ENCODE measurements at places on chromosomes 6 and 20.

GRCh38 chr20:10475225-10475624 is 40.1 kb downstream of the SLX4IP start:
- no peak for DNase-seq

DNA sequence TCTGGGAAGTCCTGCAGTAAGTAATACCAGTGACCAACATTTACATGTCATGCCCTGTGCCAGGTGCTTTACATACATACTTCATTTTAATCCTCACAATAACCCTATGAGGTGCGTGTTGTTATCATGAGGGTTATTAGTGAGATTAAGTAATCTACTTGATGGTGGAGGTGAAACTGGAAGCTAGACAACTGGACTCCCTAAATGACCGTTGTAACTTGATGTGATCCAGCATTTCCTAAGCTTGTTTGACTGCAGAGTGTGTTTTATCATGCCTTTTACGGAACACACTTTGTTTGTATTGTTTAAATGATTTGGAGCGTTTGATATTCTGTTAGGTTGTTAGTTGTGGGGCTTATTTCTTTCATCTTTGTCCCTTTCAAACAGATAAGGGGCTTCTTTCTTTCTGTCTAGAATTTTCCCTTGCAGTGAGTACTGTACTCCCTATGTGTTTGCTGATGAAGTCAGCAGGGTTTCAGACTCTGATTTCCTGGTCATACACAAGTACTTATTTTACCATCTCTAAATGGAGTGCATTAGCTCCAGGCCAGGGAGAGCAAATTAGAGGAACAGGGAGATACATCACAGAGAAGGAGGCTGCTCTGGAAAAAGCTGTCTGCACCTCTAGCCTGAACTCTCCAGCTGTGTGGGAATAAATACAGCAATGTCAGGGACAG is 29.7 kb downstream of the CHMP4B start:
- DNase-seq, result no peak

DNA sequence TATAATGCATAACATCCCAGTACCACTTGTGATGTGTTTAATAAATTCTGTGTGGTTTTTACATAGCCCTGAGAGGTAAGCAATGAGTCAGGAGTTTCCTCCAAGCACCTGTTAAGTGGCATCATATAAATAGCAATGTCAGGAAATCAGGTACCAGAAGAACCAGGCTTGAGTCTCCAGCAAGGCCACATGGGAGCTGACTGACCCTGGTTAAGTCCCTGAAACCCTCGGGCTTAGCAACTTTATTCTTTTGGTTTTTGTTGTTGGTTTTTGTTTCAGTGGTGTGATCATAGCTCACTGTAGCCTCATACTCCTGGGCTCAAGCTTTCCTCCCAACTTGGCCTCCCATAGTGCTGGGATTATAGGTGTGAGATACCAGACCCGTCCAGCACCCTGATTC is 70.0 kb downstream of the PTPRT start:
- DNase-seq, result no peak

DNA sequence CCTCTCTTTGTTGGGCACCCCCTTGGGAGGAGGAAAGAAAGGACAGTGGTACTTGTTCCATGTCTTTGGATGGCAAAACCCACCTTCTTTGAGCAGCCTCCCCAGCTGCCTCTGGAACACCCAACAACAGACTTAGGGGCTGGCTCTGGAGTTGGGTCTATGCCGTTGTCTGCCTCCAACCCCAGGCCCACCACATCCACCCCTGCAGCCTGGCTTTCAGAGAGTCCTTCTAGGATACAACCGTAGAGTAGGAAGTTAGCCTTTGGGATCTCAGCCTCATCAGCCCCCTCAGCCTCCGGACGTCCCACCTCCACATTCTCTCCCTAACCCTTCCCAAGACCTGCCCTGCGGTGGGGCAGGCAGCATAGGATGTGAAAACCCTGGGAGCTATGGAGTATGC is 36.4 kb downstream of the FOXP4 start:
- DNase-seq, result no peak

- DNase-seq, result no peak
Measured at GRCh38 chr6:127191716-127192115, 73.2 kb downstream of the RSPO3 start.

DNA sequence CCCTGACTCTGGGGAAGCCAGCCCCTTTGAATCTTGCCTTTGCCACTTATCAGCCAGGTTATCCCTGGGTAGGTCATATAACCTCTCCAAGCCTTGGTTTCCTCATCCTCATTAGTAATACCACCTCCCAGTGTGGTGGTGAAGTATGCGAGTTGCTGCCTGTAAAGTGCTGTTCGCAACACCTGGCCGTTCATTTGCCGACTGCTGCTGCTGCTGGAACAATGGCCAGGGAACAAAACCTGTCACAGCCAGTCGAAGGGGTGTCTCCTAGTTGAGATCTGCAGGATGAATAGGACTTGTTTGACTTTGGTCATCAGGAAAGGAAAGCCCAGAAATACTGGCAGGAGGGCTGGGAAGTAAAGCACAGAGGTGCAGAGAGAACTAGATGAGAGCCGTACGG is 6.1 kb downstream of the MANBAL start:
- DNase-seq, result no peak

DNA sequence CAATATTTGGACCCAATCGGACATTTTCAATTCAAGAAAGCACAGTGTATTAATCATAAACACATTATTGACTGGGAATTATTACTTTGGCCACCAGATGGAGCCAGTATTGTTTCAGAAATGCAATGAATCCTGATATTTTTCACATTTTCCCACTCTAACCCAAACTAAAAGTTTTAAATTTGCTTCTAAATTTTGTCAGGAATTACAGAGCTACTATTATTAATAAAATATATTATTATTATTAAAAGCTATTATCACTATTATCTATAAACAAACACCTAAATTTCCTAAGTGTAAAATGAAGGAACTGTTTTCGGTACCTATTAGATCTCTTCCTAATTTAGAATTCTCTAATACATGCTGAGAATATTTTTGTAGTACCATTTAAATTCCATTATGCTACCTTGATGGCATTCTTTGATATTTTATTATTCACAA is 245.3 kb downstream of the OGFRL1 start:
- no peak for DNase-seq

DNA sequence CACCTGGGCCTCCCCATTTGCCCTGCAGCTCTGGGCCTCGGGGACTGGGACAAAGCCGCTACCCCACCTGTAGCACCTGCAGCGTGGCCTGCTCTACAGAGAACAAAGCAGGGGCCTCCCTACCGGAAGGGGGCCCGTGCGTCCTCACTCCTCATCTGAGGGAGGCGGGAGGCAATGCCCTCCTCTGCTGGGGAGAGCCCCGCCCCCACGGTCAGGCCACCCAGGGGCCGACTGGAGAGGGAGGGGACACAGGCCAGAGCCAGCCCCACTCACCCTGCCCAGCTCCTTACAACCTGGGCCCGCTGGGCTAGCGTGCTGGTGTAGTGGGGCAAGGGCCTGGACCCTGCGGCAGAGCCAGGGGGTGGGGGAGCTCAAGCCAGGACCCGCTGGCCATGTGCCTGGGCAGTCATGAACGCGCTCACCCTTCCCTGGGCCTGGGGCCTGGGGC is 8.0 kb downstream of the LAMA5 start:
- no peak for DNase-seq

DNA sequence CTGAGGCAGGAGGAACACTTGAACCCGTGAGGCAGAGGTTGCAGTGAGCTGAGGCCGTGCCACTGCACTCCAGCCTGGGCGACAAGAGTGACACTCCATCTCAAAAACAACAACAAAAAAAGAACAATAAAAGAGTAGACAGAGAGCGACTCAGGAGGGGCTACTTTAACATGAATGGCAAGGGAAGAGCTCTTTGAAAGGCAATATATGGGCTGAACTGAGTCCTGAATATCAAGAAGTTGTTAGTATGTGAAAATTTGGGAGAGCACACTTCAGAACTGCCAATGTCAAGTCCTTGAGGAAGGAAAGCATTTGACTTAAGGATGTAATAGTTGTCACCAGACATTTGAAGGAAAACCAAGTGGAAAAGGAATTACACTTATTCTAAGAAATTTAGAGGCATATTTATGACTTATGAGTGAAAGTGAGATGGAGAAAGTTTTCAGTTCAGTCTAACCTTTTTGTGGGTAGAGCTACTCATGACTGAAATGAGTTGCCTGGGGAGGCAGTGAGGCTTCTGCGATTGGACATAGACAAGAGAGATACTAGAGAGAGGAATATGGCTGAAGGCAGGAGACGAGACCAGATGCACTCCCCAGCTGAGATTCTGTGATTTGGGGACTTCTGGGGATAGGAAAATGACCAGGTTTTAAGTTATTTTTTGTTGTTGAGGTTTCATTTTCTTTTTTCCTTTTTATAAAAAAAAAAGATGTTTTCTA is 48.6 kb upstream of the SLC16A10 start:
- no peak for DNase-seq

Data from hippocampal formation (tissue), 2 donors.